ENCODE measurements at places on chromosomes 13 and 19. TPM values are rescaled to one million over a fixed set of nuclear protein-coding genes. Genes with fewer than 3 reads are reported as not detected.

DNA sequence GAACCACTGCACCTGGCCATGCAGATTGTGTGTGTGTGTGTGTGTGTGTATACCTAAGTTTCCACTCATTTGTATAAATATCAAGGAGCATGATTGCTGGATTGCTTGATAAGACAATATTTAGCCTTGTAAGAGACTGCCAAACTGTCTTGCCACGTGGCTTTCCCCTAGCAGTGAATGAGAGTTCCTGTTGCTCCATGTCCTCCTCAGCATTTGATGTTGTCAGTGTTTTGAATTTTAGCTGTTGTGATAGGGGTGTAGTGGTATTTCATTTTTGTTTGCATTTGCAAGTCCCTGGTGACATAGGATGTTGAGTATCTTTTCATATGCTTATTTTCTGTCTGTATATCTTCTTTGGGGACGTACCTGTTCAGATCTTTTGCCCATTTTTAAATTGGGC lies 99.0 kb upstream of the ZNF536 start:
- no peak for DNase-seq

PPP5C gene
- 35.5 TPM for total RNA-seq

POSTN gene
- total RNA-seq, result 0.48 TPM

FBN3 gene
- 0.63 TPM for total RNA-seq

DNA sequence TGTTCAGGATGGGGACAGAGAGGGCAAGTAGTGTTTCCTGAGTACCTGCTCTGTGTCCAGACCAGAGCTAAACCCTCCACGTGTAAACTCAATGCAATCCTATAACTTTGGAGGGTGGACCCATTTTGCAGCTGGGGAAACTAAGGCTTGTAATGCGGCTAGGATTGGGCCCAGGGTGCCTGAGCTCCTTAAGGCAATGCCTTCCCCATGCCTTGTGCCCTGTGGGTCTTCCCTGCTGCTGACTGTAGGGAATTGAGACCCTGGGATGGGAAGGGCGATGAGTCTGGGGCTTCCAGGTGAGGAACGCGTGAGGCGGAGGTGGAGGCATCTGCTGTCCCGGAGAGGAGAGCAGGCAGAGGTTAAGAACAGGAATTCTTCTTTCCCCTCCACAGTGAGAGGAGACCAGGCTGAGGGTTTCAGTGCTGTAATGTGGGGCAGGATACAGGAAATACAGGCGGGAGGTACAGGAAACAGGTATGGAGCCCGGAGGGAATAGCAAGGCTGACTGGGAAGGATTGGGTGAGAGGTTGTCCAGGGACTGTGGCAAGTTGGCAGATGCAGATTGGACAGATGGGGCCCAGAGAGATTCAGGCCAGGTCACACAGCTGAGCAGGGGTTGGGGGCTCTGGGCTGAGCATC lies 19.2 kb downstream of the SLC27A1 start:
- DNase-seq, result no peak

PDE4A gene
- total RNA-seq, result 1.7 TPM

INSR gene
- 96.4 TPM for total RNA-seq

- no peak for DNase-seq
These were observed 19.3 kb upstream of the GATAD2A start for GRCh38 chr19:19385896-19386869.

ZNF497 gene
- total RNA-seq, result 2.4 TPM

DNA sequence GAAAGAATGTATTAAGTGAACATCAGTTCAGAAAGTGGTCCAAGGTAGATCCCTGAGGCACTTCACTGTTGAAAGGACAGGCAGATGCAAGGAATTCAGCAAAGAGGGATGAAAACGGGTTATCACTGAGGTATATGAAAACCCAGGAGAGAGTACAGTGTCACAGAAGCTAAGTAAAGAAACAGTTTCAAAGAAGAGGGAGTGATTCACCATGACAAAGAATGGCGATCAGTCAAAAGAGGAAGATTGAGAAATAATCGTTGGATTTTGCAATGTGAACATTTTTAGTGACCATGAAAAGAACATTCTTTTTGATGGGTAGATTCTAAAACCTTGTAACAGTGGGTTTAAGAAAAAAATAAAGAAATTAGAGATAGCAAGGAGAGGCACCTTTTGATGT lies 99.3 kb downstream of the EPSTI1 start:
- no peak for DNase-seq

- DNase-seq, result no peak
These were observed 9.9 kb upstream of the CEACAM20 start for GRCh38 chr19:44539236-44539826.

DNA sequence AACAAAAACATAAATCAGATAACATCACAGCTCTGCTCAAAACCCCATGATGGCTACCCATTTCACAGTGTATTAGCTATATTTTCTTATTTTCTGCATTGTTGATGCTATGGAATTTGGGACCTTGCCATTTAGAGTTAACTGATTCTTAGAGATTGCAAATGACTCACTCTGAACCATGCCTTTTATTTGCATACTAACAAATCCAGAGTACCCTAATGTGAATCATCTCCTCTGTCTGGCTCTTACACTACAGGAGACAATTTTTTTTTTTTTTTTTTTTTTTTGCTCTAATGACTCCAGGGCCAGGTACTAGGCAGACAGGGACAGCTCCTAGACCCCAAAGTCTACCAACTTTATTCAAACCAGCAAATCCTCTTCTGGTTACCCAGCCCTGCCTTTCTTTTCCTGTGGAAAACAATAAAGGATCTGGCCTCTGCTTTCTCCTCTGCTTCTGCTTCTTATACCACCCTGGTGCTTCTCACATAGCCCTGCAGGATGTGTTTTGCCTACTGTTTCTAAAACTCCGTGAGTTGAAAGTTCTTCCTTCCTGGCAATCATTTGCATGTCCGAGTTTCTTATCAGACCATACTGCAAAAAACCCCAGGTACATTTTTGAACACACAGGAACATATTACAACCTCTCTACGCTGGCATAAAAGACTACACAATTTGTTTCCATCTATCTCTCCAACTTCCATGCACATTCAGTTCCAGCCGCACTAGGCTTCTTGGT lies 10.6 kb upstream of the ZNF460 start:
- no peak for DNase-seq

RUBCNL gene
- total RNA-seq, result 0.68 TPM

ZIM2 gene
- not detected for total RNA-seq
